Heart right ventricle (tissue), 16 donors: ENCODE measurements at places on chromosomes 2 and 18.

DNA sequence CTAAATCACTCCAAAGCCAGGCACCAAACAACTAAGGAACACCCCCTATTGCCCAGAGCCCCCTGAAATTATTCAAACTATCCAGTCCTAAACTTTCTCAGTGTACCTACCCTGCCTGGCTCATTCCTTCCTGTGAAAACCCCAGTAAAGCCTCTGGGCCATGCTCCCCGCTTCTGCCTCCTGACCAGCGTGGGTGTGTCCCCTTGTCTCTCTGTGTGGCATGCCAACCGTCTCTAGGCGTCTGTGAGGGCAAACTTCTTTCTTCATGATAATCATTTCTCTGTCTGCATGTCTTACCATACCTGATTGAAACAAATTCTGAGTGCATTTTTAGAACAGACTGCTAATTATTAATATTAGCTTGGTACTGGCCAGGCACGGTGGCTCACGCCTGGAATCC lies 109.0 kb upstream of the MSH2 start:
- DNase-seq = no peak

- DNase-seq = no peak
Measured at GRCh38 chr18:9025091-9025838, 77.2 kb upstream of the NDUFV2 start.

DNA sequence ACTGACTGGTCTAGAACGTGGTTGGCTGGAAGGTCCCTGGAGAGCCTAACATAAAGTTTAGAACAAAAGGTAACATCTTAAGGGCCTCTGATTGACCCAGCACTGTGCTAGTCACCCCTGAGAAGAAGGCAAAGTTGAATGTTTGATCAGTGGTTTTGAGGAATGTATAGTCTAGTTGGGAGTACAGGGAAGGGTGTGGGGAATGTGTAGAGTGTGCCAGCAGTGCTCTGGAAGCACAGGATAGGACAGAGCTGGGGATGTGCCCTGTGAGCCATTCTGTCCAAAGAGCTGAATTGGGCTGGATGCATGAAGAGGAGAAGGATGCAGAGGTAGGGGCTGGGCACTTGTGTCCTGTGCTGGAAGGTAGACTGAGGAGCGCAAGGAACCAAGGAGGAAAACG lies 41.0 kb upstream of the DOCK10 start:
- DNase-seq = no peak

- no peak for DNase-seq
Measured at GRCh38 chr2:138455691-138456090, 45.9 kb upstream of the SPOPL start.

DNA sequence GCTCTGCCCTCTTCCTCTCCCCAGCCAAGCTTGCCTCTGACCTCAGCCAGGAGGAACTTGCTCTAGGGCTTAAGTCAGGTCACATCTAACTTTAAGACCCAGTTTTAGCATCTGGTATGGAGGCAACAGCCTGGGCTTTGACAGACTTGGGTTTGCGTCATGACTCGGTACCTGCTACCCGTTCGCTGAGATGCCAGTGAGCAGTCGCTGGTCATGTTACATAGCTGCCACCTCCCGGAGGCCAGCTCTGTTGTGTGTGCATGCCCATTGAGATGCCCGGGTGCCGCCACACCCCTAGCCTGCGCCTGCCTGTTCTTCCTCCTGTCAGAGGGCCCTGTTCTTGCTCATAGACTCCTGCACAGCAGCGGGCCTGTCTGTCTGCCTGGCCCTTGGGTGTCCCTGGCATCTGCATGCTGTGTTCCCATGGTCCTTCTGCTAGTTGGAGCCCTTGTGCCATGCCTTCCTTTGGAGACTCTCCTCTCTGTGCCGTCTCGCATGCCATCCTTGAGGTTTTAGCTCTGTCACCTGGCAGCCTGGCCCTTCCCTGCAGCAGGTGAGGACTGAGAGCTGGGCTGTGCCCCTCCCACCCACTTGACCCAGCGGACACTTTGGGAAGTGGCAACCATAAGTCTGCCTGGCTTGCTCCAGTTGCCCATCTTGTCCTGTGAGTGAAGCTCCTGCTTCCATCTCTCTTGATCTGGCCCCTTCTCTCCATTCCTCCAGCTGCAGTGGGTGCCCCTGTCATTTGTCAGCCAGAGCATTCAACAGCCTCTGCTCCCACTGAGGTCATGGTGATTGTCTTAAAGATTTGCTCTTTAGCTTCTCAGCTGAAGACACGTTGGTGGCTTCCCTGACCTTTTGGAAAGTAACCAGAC lies 24.9 kb downstream of the ASAP2 start:
- DNase-seq = no peak
